Left renal pelvis (tissue), 4 donors: ENCODE measurements at places on chromosomes 7 and 10.

DNA sequence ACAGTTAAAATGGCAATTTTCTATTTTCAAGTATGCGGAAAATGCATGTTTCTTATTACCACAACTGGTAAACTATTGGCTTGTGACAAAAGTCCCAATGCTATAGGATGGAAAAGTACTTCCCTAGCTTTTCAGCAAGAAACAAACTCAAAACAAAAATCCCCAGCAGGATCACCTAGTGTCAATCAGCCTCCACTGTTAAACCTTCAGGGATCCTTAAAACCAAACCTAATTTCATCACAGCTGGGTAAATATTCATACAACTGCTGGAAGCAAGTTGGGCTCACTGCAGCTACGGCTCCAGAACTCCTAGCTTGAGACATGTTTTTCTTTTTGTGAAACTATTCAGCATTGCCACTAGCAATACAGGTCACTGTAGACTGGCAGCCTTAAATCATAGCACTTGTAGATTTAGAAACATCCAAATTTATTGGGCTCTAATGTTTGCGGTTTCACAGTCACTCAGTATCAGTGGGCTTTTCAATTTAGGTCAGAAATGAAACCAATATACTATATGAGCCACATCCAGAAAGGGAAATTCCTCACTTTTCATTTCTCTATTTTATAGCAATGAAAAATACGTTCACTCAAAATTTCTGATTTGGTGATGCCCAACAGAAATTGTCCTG, 145.2 kb upstream of the ANK3 start:
- no peak for DNase-seq

GRCh38 chr10:130212746-130213145, 76.6 kb downstream of the GLRX3 start:
- DNase-seq: no peak

DNA sequence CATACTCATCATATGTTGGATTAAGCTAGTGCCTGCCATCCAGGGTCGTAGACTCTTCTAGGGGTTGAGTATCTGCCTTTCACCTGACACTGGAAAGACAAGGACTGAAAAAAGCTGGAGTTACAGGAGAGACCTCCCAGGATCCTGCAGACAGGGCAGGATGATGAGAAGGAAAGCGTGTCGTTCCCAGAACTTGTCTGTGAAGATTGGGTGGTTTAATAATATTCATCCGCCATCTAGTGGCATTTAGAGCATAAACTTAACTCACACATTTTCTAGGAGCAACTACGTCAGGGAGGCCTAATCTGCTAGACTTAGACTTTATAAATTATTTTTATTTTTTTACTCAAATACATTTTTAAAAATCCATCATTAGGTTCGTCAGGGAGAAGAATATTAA, 59.6 kb downstream of the ADRB1 start:
- DNase-seq: peak; percentile 19

DNA sequence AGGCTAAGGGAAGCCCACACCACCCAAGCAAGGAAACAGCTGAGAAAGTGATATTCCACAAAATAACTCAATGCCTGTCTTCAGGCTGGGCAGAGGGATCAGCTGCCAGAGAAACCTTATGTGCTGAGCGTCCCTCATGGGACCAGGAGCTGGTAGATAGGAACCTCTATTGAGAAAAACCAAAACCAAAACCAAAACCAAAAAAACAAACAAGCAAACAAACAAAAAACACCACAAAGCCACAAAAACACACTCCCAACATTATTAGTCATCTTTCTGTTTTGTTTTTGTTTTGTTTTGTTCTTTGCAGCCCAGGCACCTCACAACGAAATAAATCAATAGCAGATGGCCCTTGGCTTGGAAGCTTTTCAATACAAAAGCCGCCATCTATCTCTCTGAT, 760.8 kb upstream of the CELF2 start:
- DNase-seq: no peak

- no peak for DNase-seq
These were observed 294.7 kb upstream of the PITRM1 start for GRCh38 chr10:3467052-3467951.

DNA sequence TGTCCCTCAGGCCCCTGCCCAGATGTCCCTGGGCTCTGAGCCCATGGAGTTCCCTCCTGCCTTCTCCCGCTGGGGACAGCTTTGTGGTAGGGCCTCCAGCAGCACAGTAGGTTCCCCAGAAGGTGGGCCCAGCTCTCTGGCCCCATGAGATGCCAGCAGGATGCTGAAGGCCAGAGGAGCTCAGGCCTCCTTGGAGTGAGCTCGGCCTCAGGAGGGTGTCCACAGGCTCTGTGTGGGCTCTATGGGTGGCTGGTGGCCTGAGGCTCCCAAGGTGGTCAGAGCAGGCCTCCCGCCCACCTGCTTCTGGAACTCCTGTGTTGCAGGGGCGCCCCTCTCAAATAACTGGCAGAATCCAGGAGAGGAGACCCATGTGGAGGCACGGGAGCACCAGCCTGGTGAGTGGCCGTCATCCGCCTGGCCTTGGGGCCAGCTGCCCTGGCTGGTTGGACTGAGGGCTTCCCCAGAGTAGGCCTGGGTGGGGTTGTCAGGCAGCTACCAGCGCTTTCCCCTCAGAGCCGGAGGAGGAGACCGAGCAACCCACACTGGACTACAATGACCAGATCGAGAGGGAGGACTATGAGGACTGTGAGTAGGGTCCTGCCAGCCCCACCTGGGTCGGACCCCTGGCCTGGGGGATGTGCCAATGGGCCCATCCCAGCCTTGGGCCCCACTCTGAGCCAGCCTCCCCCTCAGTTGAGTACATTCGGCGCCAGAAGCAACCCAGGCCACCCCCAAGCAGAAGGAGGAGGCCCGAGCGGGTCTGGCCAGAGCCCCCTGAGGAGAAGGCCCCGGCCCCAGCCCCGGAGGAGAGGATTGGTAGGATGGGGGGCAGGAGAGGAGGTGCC, 3.2 kb downstream of the AEBP1 start:
- no peak for DNase-seq

GRCh38 chr7:95545007-95545615, 51.2 kb downstream of the PDK4 start:
- no peak for DNase-seq

DNA sequence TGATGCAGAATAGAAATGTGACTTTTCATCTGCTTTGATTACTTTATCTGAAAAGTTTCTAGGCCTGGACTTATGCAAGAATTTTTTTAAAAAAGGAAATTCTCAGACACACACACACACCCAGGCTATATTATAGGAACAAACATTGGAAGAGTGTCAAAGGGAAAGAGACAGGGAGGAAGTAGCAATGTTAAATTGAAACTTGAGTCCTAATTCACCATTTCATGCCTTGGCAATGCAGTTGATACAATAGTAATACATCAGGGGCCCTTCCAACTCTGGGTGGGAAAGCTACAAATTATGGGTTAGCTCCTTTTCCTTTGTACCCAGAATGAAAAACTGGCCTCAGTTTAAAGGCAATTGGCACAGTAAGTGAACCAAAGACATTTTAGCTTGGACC, 258.0 kb upstream of the LYZL1 start:
- no peak for DNase-seq

- no peak for DNase-seq
These were observed 127.4 kb downstream of the TRRAP start for GRCh38 chr7:99005776-99006175.

DNA sequence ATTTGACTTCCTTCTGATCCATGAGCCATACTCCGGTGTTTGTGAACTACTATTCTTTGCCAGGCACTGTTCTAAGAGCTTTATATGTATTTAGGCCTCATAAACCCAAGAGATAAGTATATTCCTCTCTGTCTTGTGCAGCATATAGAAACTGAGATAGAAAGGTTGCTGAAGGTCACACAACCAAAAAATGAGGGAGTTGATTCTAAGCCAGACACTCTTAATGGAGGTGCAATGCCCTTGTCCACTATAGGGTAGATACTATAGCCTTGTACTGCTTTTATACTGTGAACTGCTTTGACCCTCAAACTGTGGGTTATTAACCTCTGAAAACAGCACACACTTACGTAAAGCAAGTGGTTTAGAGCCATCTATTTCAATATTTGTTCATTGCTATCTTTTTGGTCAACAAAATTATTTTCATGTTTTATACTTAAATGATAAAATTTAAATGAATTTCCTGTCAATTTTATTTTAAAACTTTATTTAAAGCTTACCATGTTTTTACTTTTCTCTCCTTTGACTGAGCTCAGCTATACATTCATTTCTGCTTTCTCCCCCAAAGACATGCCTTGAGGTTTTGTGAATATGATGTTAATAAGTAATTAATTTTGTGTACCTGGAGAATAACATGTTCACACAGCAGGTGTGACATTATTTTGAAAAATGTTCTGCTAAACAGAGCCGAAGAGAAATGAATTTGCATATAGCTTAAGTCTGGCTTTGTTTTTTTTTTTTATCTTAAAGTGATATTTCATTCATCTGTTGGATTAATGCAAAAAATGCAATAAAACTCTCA, 687.3 kb downstream of the DNAJB9 start:
- DNase-seq: no peak

GRCh38 chr7:107907-108306, 84.5 kb upstream of the FAM20C start:
- DNase-seq: no peak

- DNase-seq: no peak
These were observed 114.6 kb downstream of the TACC2 start for GRCh38 chr10:122103592-122103991.

GRCh38 chr7:116028787-116029186, 1.8 kb downstream of the TFEC start:
- DNase-seq: no peak

- no peak for DNase-seq
These were observed 32.3 kb upstream of the SHH start for GRCh38 chr7:155844526-155844925.

DNA sequence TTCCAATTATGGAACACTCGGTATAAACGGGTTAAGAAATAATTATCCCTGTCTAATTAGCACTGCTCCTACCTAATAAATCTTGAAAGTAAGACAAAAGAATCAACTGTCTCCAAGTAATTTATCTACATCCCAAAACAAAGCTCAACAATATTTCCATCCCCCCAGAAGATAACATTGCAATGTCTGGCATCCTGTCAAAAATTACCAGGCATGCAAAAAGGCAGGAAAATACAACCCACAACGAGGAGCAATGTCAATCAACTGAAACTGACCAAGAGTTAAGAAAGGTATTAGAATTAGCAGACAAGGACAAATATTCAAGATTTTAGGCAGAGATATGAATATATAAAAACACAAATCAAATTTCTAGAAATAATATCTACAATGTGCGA, 84.5 kb upstream of the SVIL start:
- no peak for DNase-seq

GRCh38 chr10:13003004-13003403, 1.5 kb upstream of the CCDC3 start:
- no peak for DNase-seq
